ENCODE measurements at places on chromosomes 1 and 21.

GRCh38 chr1:202888221-202888530 lies 773 bp downstream of the RABIF start:
- DNase-seq, result peak; percentile 49

GRCh38 chr1:19605967-19606366 lies 38.1 kb upstream of the NBL1 start:
- no peak for DNase-seq

- no peak for DNase-seq
Observed at GRCh38 chr21:28393279-28393678, 599.4 kb downstream of the LTN1 start.

- DNase-seq, result no peak
Observed at GRCh38 chr1:30914931-30915330, 6.4 kb upstream of the SDC3 start.

DNA sequence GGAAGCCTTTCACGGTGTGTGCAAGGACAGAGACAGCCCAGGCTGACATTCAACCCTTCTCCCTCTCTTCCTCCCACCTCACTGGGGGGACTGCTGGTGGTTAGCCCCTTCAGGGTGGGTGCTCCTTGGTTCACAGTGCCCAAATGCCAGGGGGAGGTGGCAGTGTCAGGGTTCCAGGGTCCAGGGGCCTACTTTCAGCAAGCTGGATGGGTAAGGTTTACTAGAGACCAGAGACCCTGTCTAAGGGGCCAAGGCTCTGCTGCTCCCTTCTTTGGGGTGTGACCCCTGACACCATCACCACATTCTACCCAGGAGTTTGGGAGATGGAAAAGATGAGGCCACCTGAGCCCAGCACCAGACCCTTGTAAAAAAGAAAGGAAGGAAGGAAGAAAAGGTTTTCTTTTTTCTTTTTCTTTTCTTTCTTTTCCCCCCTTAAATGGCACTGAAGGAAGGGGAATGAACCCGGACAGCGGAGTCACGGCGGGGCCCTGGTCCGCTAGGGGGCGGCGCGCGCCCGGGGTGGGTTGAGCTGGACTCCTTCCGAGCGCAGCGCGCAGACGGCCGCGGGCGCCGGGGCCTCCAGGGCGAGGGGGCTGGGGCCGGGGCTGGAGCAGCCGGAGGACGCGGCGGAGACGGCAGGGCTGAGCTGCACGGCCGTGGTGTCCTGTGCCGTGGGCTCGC lies 18.8 kb downstream of the KNCN start:
- DNase-seq, result no peak

GRCh38 chr1:22673486-22674409 lies 20.7 kb downstream of the C1QB start:
- DNase-seq, result peak; percentile 42

GRCh38 chr1:29669912-29670311 lies 433.6 kb downstream of the PTPRU start:
- DNase-seq, result no peak

- no peak for DNase-seq
Observed at GRCh38 chr1:11707621-11708276, 16.2 kb downstream of the DRAXIN start.

DNA sequence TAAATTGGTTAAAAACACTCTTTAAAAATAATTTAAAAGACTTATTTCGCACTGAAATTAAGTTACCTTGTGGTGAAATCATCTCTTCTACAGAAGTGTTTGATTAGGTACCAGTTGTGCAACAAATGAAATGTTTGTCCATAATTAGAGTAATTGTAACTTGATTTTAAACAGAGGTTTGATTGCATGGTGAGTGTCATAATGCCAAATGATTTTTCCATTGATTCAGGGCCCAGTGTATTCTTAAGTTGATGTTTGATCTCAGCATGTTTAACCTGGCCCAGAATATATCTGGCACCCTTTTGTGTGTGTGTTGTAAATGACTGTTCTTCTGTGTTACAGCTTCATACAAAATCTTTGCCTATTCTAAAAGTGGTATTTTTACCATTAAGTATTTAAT lies 28.5 kb downstream of the LRRC8B start:
- no peak for DNase-seq

DNA sequence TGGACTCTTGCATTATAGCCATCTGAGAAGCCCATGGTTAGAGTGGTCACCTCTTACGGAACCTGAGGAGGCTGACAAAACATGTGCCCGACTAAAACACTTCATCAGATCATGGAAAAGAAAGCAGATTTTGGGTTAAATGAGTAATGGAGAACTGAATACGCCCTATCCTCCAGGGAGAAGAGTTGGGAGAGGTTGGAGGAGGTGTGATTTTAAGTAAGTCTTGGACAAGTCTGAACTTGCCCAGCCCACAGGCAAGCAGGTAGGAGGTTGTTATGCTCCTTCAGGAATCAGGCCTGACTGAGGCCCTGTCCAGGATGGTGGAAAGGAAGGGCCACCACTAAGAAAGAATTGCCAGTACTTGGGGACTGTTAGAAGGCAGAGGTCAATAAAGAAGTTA lies 255.8 kb downstream of the TGFB2 start:
- DNase-seq, result no peak

GRCh38 chr1:223229756-223230155 lies 86.7 kb upstream of the TLR5 start:
- DNase-seq, result no peak
